ENCODE measurements at places on chromosomes 3 and 15. TPM values are rescaled to one million over a fixed set of nuclear protein-coding genes. Genes with fewer than 3 reads are reported as not detected.

GRCh38 chr3:79187426-79187825 is 580.4 kb downstream of the ROBO1 start:
- DNase-seq = no peak

The FSTL1 gene
- total RNA-seq = 63.6 TPM

The GALNT15 gene
- total RNA-seq = 71.6 TPM

- DNase-seq = no peak
Observed at GRCh38 chr15:83204697-83205096, 2.9 kb downstream of the HDGFL3 start.

DNA sequence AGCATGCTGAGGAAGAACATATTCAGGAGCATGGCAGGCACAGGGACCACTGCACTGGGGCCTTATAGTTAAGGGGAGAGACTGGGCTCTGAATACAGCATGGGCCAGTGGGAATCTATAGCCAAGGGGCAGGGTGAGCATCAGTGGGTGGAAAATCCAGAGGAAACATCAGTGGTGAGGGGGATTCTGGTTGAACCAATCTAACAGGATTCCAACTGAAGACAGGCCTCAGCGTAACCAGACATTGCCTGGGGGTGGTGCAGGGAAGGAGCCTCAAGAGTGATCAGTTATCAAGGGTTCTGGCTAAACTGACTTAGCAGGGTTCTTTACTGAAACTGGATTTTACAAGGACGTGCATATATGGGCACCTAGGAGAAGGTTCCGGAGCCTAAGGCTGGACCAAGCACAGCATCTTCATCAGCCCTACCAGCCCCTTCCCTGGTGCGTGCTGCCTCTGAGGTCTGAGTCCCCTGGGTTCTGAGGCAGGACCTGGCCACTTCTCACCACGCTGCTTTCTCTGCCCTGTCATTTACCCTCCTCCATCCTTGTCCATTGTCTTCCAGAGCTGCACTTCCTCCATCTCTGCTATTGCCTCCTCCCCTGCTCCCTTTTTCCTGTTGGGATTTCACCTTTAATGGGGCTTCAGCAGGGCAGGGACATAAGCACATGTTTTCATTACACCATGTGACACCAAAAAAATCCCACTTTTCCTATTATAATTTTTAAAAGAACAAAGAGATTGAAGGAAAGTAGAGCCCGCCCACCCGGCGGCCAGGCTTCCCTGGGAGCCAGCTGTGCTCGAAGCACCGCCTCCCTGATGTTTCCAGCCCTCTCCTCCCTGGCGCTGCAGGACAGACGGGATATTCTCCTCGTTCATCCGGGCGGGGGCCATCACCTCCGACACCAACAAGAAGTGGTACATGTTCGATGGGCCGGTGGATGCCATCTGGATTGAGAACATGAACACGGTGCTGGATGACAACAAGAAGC is 52.1 kb downstream of the DNAH1 start:
- DNase-seq = no peak

GRCh38 chr3:134423153-134423552 is 48.9 kb upstream of the AMOTL2 start:
- DNase-seq = no peak

DNA sequence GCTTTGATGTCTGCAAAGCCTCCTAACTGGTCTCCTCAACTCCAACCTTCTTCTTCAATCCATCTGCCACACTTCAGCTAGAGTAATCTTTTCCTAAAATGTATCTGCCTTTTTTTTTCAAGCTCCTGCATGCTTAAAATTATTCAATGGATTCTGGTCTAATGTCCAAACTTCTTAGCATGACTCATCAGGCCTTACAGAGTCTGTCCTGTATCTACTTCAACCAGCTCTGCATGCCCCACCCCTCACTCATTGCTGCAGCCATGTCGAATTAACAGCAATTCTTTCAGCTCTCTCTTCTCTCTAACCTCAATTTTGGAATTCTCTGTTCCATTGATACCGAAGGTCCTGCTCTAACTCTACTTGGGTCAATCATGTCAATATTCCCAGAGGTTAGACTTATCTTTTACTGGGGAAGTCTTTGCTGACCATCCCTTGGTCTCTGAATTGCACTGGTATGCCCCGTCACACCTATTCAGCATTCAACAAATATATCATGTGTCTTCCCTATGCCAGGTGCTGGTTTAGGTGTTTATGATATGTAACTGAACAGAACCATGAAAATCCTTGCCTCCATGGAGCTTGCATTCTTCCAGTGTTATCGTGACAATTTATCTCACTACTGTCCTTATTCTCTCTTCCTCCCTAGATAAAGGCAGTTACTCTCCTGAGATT is 88.5 kb upstream of the NANOGP8 start:
- DNase-seq = no peak

- DNase-seq = no peak
Observed at GRCh38 chr15:37143351-37143750, 43.0 kb upstream of the MEIS2 start.

- DNase-seq = no peak
Observed at GRCh38 chr3:73580343-73580742, 44.4 kb downstream of the PDZRN3 start.

The GYG1 gene
- total RNA-seq = 14.3 TPM

DNA sequence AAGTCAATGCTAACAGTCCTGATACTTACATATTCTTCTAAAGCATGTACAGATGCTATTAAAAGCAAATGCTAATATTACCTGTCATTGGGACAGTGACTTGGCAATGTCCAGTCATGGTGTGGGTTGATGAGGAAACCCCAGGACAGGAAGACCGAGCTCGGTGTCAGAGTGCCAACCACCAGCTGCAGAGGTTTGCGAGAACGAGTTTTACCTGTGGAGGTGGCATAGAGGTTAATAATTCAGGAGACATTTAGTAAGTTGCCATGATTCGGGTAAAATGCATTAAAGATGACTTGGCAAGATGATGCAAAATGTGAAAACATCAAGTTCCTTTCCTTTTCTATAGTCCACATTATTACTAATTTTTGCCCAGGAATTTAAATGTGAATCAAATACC is 94.5 kb downstream of the ABI3BP start:
- no peak for DNase-seq

DNA sequence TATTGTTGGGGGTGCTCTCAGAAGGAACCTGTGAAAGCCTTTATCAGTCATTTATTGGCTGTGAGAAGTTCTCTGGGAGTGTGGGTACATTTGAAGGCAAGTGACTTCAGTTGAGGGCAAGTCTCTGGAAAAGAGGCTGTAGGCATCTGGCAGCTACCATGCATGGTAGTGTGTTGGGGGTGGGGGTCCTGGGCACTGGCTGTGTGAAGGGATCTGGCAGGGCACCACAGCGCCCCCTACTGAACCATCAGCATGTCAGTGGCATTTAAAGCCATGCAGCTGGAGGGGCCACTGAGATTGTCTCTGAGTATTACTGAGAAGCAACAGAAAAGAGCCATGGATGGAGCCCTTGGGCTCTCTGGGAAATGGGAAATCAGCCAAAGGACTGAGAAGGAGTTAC is 30.6 kb downstream of the CRTAP start:
- DNase-seq = no peak

The RBPMS2 gene
- 0.68 TPM for total RNA-seq

The DLL4 gene
- 5.3 TPM for total RNA-seq

- DNase-seq = no peak
Observed at GRCh38 chr3:37544869-37545352, 316.8 kb upstream of the CTDSPL start.

The GOLGA6L7 gene
- not detected for total RNA-seq

- no peak for DNase-seq
Observed at GRCh38 chr15:29220852-29221251, 48.8 kb downstream of the NSMCE3 start.

DNA sequence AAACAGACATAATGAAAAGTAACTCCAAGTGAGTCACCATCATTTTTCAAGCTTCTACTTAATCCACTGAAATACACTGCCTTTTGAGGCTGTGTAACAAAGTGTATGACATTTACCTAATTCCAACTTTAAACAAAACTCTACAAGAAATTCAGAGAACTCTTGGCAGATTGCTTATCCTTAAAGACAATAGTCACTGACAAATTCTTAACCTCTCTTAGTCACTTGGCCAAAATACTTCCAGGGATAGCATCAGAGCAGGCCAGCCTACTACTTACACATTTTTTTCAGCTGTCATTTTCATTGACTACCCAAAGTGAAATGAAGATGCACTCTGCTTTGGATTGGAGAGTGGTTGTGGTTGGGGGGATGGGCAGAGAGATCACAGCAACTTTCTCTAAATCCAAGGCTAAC is 3.6 kb downstream of the WWTR1 start:
- no peak for DNase-seq

DNA sequence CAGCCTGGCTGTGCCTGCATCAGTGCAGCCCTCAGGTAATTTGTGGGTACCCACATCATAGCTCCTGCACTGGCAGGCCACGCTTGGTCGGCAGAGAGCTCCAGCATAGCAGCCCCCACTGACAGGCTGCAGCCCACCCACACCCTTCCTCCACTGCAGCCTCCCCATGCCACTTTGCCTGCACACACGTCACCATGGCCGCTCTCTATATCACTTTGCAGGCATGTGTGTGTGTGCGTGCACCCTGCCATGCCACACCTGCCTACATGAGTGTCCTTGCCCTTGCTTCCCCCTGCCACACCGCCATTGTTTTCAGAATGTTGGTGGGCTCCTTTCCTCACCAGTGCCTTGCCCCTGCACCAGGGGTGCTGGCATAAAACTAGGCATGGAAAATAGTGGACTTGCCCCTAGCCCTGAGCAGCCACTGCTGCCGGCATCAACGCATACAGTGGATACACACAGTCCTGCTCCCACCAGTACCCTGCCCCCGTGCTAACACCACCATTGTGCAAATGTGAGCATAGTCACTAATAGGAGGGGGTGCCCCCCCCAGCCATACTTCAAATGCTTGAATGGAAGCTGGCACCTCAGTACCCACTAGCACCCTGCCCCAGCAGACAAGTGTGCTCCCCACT is 278.7 kb upstream of the MANF start:
- no peak for DNase-seq

- no peak for DNase-seq
Observed at GRCh38 chr3:11001020-11001657, 8.6 kb downstream of the SLC6A1 start.

The A4GNT gene
- not detected for total RNA-seq

The TBL1XR1 gene
- 56.0 TPM for total RNA-seq

DNA sequence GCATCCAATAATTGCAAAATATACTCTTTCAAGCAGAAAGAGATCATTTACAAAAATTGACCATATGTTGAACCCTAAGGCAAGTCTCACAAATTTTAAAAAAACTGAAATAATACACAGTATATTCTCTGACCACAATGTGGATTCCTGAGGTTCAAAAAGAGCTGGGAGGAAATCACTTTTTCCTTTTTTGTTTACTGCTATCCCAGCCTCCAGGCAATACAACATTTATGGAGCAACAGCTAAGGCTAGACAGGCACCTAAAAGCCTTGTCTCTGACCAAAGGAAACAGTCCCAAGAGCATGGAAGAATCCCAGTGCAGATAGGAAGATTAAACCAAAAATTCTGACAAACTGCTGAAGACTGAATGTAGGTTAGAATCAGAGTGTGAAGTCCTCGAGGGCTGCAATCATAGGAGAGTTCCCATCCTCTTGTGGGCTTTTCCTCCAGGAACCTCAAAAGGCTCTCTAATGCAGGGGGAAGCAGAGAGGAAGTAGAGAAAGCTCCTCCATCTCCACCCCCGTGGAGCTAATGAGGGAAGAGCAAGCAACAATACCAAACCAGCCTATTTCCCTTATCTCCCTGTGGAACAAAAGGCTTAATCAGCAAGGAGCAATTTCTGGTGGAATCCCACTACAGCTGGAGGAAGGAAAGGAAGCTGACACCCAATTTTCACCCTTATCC is 57.0 kb downstream of the TMCC1 start:
- no peak for DNase-seq

DNA sequence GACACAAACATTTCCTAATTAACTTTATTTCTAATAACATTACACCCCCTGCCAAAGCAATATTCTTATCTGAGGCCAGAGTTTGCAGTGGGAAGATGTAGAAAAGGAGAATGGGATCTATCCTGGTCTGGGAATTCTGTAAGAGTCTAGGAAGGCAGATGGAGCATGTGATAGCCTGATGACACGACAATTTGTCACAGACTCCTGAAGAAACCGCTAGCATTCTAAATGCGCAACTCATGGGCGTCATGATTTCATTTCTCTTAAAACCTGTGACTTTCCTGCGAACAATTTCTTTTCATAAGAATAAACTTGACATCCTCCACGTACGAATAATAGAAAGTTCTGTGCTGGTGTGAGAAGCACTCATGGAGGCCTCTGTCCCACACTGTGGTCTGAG is 72.9 kb upstream of the ATP10A start:
- no peak for DNase-seq

The DAZL gene
- total RNA-seq = not detected

The C2CD4A gene
- total RNA-seq = not detected

- no peak for DNase-seq
Observed at GRCh38 chr3:123749711-123750110, 134.4 kb downstream of the MYLK start.

The SH2D7 gene
- not detected for total RNA-seq

DNA sequence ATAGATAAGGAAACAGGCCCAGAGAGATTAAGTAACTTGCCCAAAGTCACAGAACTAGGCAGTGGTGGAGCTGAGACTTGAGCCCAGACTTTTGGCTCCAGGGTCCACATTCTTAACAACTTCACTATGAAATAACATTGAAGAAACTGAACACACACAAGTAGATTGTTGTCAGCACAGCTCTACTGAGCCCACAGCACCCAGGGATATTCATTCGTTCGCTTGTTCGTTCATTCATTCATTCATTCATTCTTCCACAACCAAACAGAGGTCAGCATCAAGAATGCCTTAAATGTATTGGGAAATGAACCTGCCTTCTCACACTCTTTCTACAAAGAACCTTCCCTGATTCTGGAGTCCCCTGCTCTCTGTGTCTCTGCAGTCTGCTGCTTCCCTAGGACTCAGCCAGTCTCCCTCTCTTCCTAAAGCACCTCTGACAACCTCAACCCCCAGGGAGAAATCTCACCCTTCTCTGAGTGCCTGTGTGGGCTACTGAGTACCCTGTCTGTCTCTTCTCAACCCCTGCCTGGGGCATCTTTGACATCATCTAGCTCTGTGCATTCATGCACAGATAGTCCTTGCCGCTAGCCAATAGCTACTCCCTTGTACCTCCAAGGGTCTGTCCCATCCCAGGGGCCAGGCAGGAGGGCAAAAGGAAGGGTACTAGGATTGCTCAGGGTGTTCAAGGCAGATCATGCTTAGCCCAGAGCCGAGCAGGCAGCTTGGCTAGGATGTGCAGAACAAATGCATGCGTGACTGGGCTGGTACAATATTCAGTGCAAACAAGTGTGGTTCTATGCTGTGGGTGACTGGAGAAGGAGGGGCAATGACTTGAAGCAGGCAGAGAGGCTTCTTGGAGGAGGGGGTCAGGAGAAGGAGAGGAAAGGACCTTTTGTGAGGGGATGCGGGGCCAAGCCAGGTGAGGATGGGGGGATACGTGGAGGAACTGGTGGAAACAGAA is 3.4 kb downstream of the LINGO1 start:
- DNase-seq = no peak

The LDHAL6B gene
- not detected for total RNA-seq

GRCh38 chr15:92870010-92870591 is 30.0 kb upstream of the CHD2 start:
- DNase-seq = no peak

The GASK1A gene
- total RNA-seq = 1.5 TPM

GRCh38 chr3:73848173-73848906 is 223.6 kb upstream of the PDZRN3 start:
- no peak for DNase-seq

The RIOX2 gene
- 36.5 TPM for total RNA-seq
